Cardiac muscle cell (in vitro differentiated cells and primary cell): ENCODE measurements at places on chromosomes 2 and 18. TPM values are rescaled to one million over a fixed set of nuclear protein-coding genes. Genes with fewer than 3 reads are reported as not detected.

CD207 gene
- not detected in 2 replicates for total RNA-seq

NYAP2 gene
- total RNA-seq, result not detected in 2 replicates

SS18 gene
- 148 and 159 TPM in 2 replicates for total RNA-seq

CRYGC gene
- not detected in 2 replicates for total RNA-seq

CHST9 gene
- total RNA-seq, result 0.04 and 0.36 TPM in 2 replicates

EML6 gene
- 0.89 and 0.92 TPM in 2 replicates for total RNA-seq

NABP1 gene
- total RNA-seq, result 5.2 and 5.4 TPM in 2 replicates

KYNU gene
- 0.21 and 0.24 TPM in 2 replicates for total RNA-seq
